Activated CD4-positive, alpha-beta T cell treated with anti-CD3 and anti-CD28 coated beads, Interleukin-2, amount 10 ng/mL, durations not matched to agents 24 days and 14 days (primary cell): ENCODE measurements at places on chromosomes 12 and 14. TPM values are rescaled to one million over a fixed set of nuclear protein-coding genes. Genes with fewer than 3 reads are reported as not detected.

The GLT1D1 gene
- 2.2 TPM in 2 replicates for total RNA-seq

The MLXIP gene
- 47.6 and 48.0 TPM in 2 replicates for total RNA-seq

The DNAJC22 gene
- not detected in 2 replicates for total RNA-seq

The PTCSC3 gene
- total RNA-seq: not detected in 2 replicates

- peaks cover 34% of the 10 kb centered on the region for H3K27me3 ChIP-seq
- H3K27ac ChIP-seq: peak overlapping the region; percentile 53
- DNase-seq: no peak
- H3K4me1 ChIP-seq: peaks cover 4% of the 10 kb centered on the region
These were observed 1.7 kb upstream of the KIF26A start for GRCh38 chr14:104136472-104137296.

DNA sequence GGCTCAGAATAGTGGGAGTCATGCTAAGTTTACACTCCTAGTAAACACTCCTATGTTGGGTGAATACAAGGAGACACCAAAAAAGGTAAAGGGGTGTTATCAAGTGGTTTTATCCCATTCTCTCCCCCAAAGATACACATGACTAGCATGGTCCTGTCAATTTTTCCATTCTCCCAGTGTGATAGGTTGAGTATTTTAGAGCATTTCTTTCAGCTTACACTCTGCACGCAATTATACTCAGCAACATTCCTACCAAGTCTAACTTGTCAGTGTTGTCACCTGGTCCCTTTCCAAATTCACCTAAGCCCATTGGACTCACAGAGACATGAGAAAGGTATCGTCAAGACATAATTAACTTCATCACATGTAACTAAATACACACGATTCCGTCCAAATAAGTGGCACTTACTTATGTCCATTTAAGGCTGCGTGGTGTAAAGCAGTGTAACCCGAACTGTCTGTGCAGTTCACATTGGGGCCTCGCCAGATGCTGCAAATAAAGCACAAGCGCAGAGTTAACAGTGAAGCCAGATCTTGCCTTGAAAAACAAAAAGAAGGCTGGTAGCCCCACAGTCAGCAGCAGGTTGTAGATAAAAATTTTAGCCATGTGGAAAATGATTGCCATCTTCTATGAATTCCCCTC is 159.7 kb downstream of the ANKS1B start:
- no peak overlapping the region for H3K27ac ChIP-seq
- no peaks in the 10 kb centered on the region for H3K36me3 ChIP-seq
- no peak overlapping the region for H3K4me3 ChIP-seq
- no peaks in the 10 kb centered on the region for H3K4me1 ChIP-seq
- DNase-seq: no peak
- no peaks in the 10 kb centered on the region for H3K27me3 ChIP-seq

- peaks cover 2% of the 10 kb centered on the region for H3K36me3 ChIP-seq
- no peaks in the 10 kb centered on the region for H3K4me1 ChIP-seq
- H3K27me3 ChIP-seq: no peaks in the 10 kb centered on the region
- no peak overlapping the region for H3K4me3 ChIP-seq
- no peak for DNase-seq
These were observed 44.1 kb downstream of the HRK start for GRCh38 chr12:116837097-116837496.

DNA sequence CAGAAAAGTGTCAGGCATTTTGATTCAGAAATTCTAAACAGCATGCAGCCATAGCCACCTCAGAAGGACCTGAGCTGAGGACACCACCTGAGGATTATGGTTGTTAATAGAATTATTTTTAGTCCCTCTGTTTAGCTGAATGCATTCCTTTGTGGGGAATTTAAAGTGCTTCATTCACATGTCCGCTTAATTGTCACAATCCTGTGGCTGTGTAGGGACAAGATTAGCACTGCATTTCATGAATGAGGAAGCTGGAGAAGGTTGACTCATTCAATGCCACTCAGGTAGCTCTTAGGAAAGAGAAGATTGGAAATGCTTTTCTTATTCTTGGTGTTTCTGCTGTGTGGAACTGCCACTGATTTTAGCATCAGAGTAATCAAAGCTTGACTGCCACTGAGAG is 42.0 kb upstream of the KRR1 start:
- H3K4me1 ChIP-seq: no peaks in the 10 kb centered on the region
- no peak for DNase-seq
- H3K4me3 ChIP-seq: no peak overlapping the region
- peaks cover 36% of the 10 kb centered on the region for H3K27me3 ChIP-seq
- H3K36me3 ChIP-seq: no peaks in the 10 kb centered on the region

- no peak overlapping the region for H3K27ac ChIP-seq
- no peak for DNase-seq
- H3K4me3 ChIP-seq: no peak overlapping the region
- H3K36me3 ChIP-seq: no peaks in the 10 kb centered on the region
- no peaks in the 10 kb centered on the region for H3K4me1 ChIP-seq
These were observed 25.1 kb downstream of the GRIP1 start for GRCh38 chr12:66653796-66654195.

- peaks cover 9% of the 10 kb centered on the region for H3K27me3 ChIP-seq
- H3K36me3 ChIP-seq: no peaks in the 10 kb centered on the region
These were observed 381.6 kb downstream of the TMEM121 start for GRCh38 chr14:105908006-105908405.

GRCh38 chr14:74595006-74595735 is 16.9 kb downstream of the LTBP2 start:
- no peak overlapping the region for H3K4me3 ChIP-seq
- H3K36me3 ChIP-seq: no peaks in the 10 kb centered on the region
- no peak for DNase-seq
- no peak overlapping the region for H3K27ac ChIP-seq
- no peaks in the 10 kb centered on the region for H3K4me1 ChIP-seq

GRCh38 chr12:5191803-5192538 is 148.3 kb downstream of the KCNA5 start:
- no peak overlapping the region for H3K27ac ChIP-seq
- H3K27me3 ChIP-seq: no peaks in the 10 kb centered on the region
- no peak overlapping the region for H3K4me3 ChIP-seq
- no peak for DNase-seq

DNA sequence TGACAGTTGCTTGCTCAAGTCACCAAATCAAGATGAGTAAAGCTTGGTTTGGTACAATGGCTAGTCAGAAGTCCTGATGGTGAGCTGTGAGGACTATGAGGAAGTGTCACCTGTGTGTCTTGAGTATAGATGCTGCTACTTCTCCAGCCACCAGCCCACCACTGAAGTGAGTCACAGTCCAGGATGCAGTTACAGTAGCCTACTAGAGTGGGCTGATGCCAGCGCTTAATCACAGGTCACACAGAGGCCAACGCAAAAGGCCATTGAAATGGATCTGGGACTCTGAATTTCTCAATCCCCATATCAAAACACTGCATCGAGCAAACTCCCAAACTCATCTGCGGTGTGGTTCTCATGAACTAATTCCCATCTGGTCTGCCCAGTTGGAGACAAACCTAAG is 223.1 kb downstream of the ANO6 start:
- H3K27ac ChIP-seq: no peak overlapping the region
- peaks cover 2% of the 10 kb centered on the region for H3K36me3 ChIP-seq
- no peak for DNase-seq
- no peaks in the 10 kb centered on the region for H3K27me3 ChIP-seq
- H3K4me3 ChIP-seq: no peak overlapping the region
- no peaks in the 10 kb centered on the region for H3K4me1 ChIP-seq

GRCh38 chr12:95774311-95775045 is 16.1 kb downstream of the NTN4 start:
- H3K27ac ChIP-seq: no peak overlapping the region
- no peaks in the 10 kb centered on the region for H3K4me1 ChIP-seq
- no peak for DNase-seq
- no peaks in the 10 kb centered on the region for H3K36me3 ChIP-seq
